Camera-type eye (tissue), 1 donor: ENCODE measurements at places on chromosomes 6 and 20. TPM values are rescaled to one million over a fixed set of nuclear protein-coding genes. Genes with fewer than 3 reads are reported as not detected.

The TJAP1 gene
- total RNA-seq: 24.7 TPM

The TSHZ2 gene
- 14.7 TPM for total RNA-seq

The PDCD2 gene
- 34.1 TPM for total RNA-seq

The BMP7 gene
- total RNA-seq: 29.6 TPM

The SLC26A8 gene
- total RNA-seq: 1.4 TPM

The ARMC12 gene
- 0.38 TPM for total RNA-seq

The CTAGE9 gene
- total RNA-seq: not detected

The ULBP3 gene
- 4.2 TPM for total RNA-seq

The GSTA2 gene
- not detected for total RNA-seq

The EEF1A1 gene
- 15,027 TPM for total RNA-seq

The MAP3K4 gene
- 70.9 TPM for total RNA-seq

The BHLHE23 gene
- total RNA-seq: 4.7 TPM

The ABHD16B gene
- total RNA-seq: not detected

The TNXB gene
- total RNA-seq: 129 TPM

The PTK6 gene
- 1.3 TPM for total RNA-seq

The LHFPL5 gene
- 0.27 TPM for total RNA-seq

The VSTM2L gene
- total RNA-seq: 25.0 TPM
